ENCODE measurements at places on chromosomes 6 and 20.

GRCh38 chr6:6503191-6503590, 85.3 kb upstream of the LY86 start:
- DNase-seq: no peak

DNA sequence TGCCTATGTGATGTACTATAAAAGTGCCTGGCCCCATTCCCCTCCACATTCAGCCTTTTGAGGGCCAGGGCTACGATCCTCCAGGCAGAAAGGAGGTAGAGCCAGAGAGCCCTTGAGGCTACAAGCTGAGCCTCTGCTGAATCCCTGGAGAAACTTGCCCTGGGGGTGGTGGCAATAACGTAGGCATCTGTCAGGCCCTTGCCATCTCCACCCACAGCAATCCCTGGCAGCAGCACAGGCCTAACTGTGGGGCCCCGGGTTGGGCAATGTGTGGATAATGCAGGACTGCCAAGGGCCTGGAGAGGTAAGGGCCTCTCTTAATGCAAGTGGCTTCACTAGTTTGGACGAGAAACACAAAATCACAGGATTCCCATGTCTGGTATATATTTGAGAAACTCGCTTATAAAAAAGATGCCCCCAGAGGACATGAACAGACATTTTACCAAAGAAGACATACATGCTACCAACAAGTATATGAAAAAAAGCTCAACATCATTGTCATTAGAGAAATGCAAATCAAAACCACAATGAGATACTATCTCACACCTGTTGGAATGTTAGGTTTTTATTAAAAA, 99.0 kb downstream of the QRSL1 start:
- no peak for DNase-seq

GRCh38 chr6:151004383-151005024, 139.0 kb downstream of the MTHFD1L start:
- DNase-seq: no peak

GRCh38 chr20:64084685-64085152, 521 bp upstream of the LKAAEAR1 start:
- no peak for DNase-seq

DNA sequence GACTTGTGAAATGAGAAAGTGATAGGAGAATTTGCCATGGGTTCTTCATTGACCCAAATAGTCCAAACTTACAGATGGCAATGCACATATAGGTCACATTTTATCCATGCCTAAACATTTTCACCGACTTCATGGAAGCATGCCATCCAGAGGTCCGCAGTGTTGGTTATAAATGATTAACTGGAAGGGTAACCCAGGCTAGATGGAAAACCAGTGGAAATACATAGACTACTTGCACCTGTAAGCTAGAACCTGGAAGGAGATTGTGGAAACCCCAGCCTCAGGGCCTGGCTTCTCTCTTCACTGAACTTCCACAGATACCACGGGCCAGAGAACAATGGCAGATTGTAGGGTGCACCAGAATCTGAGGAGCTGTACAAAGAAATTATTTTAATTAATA, 103.8 kb upstream of the SYNDIG1 start:
- DNase-seq: no peak

- DNase-seq: no peak
Measured at GRCh38 chr6:13814938-13815575, 700 bp upstream of the MCUR1 start.

DNA sequence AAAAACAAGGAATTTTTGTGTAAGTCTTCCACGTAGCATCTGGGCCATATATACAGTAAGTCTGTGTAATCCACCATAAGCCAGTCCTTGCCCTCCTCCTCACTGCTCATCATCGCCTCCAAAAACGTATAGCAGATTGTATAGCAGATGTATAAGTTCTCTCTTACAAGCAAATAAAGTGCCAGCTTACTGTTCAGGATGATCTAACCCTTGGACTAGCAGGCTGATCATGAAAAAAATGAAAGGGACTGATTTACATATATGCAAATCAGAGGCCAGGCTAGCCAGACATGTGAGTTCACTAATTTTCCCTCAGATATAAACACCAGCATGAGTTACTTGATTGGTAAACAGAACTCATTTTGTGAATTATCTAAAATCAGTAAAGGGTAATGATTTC, 171.5 kb downstream of the LY86 start:
- no peak for DNase-seq
